HL-60 (cell line): ENCODE measurements at places on chromosomes 2 and 18.

DNA sequence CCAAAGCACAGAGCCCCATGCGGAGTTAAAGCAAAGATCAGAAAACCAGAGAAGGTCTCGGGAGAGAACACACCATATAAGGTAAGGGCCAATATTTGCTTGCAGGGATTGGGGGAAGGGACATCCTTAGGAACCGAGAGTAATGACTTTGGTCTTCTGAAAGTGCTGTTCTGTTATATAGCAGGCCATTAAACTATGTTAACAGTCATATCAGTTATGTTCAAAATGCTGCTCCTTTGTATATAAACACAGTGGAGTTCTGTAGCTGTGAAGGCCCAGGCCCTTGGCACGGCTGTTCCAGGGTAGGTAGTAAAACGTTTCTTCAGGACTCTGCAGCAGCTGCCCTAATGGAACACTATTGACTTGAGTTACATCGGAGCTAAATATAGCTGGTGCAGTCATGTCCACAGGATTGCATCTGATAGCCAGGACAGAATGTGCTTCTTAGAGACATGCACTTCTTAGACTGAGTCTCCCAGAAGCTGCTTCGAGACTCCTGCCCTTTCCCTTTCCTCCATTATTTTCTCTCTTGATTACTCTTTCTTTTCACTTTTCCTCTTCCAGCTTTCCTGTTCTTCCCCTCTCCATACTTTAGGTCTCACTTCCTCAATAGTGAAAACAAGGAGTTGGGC, 122.4 kb downstream of the SETBP1 start:
- DNase-seq = no peak

DNA sequence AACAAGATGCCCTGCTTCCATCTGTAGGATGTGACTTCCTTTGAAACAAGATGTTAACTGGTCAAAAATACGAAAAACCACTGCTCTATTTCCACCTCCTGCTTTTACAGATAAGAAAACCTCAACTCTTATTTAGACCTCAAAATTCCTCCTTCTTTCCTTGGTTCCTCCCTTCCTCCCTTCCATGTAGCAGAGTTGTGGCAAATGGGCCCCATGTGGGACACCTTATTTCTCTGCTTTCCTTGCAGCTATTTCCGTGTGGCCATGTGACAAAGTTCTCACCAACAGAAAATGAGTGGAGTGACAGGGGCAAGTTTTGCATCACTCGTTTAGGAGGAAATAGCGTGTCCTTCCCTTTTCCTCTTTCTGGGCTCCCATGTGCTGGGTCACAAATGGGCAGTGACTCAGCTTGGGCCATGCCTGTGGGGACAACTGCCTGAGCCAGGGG, 69.4 kb upstream of the SMAD2 start:
- DNase-seq = peak; percentile 97

DNA sequence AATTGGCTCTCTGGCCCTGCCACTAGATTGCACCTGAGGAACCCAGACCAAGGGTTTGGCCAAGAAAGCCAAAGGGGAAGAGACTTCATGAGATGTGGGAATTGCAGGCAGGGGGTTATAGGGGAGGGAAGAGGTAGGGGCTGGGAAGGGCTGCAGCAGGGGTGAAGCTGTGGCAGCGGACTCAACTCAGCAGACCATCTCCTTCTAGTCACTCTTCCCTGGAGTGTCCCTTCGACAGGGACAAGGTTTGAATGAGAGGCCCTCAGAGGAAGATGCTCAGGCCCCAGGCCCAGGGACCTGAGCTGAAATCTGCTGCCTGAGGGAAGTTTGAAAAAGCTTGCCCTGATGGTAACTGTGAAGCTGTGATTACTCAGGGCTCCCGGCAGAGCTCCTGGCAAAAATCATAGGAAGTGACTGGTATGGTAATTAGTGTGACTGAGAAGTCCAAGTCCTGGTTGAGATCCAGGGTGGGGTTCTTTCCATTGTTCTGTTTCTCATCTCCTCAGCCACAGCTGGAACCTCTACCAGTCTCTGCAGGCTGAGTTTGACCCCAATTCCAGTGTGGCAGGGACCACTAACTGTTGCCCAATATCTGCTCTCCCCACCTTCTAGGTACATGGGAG, 300.9 kb downstream of the CYP26B1 start:
- DNase-seq = no peak

DNA sequence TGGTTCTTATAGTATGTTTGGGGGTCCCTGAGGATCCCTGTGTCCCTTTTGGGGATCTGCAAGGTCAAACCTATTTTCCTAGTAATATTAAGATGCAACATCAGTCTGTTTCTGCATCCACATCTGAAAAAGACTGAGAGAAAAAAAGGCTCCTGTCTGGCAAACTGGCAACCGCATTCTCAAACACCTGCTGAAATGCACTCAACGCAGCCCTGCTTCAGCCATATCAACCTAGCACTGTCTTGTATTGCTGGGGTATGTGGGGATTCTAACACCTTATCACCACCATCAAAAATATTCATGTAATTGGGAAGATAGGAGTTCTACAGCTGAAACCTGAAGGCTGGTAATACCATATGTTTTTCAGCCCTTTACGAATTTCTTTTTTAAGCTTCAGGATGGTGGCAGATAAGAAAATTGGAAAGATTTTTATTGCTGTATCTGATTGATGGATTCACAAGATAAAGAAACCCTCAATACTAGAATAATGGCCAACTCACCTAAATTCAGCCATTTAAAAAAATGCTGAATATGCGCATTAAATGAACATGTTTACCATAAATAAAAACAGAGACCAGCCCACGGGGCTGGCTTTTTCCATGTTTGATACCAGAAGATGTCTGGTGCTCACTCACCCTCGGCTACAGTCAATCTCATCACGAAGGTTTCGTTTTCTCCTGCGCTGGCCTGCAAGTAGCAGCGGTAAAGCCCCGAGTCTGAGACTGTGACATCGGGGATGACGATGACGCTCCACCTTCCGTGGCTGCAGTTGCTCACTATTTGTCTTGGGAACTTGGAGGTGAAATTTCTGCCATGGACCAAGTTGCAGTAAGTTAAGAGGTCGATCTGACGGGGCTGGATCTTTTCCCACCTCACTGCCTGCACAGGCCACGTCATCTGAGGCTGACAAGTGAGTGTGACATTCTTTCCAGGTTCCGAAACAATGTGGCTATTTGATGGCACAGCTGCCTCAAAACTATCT, 52.3 kb downstream of the CD226 start:
- no peak for DNase-seq

DNA sequence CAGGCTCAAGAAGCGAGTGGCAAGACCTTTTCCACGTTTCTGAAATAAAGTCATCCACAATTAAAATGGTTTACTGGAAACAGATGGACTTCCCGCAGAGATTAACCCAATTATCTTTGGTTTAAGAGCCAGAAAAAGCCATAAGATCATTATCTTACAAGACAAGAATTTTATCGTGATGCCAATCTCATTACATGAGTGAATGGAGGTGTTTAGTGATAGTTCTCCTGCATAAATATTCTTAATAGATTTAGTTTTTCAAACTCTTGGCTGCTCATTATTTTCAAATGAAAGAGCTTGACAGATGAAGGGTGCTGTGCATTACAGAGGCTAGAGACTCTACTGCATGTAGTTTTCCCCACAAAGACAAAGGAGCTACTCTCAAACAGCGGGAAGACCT, 1028.4 kb upstream of the PIK3C3 start:
- DNase-seq = no peak

GRCh38 chr2:170846314-170846713, 29.6 kb downstream of the GAD1 start:
- DNase-seq = no peak

GRCh38 chr2:21317131-21317530, 193.4 kb downstream of the TDRD15 start:
- peak; percentile 39 for DNase-seq

- no peak for DNase-seq
Observed at GRCh38 chr18:37721544-37722522, 156.2 kb upstream of the CELF4 start.

GRCh38 chr2:14615121-14615520, 17.4 kb upstream of the LRATD1 start:
- DNase-seq = no peak

DNA sequence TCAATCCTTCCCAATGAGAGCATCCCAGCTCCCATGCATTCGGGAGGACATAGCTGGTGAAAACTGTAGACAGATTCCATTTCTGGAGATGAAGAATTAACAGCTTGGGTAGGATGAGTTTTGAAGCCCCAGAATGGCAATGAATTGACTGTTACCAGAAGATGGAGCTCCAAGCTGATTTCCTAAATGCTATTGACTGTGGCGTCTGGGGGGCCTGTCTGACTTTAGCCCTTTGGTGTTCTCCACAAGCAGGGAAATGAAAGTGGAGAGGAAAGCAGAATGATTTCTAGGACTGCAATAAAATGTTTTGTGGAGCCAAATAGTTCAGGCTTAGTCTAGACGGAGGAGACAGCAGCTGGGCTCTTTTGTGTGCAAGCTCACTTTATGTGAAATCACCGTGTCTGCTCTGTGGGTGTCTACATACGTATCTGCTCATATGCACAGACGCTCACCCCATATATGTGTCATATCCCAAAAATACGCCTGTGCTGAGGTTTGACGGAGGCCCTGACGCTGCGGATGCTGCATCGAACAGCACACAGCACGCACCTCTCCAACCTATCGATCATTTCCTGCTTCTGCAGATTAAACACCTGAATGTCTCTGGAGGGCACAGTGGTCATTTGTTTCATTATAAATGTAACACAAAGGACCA, 166.4 kb upstream of the PXDN start:
- no peak for DNase-seq

DNA sequence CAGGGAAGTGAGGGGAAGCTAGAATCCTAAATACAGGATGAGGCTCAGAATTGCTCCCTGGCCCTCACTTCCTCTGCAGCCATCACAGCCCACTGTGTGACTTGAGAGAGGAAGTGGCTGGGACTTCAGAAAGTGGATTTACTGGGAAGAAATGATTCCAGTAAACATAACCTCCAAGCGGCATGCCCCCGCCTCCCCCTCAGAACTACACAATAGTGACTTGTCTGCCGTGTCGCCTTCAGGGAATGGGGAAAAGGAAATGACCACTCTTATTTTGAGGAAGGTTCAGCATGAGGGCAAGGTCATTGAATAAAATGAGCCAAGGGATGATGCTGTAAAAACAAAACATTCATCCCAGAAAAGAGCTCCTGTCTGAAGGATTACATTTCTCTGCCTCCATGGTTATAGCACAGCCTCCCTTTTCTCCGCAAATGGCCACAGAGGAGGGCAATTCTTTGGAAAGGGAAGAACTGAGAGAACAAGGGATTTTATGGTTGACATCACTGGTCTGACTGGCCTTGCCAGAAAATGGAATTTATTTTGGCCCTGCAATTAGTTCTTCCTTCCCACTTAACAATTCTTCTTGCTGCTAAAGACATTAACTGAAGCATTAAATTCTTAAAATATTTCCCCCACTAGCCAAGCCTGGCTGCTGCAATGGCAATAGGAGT, 78.9 kb upstream of the DAPL1 start:
- DNase-seq = no peak

- no peak for DNase-seq
Observed at GRCh38 chr2:10348891-10349290, 46.2 kb downstream of the HPCAL1 start.

- DNase-seq = no peak
Observed at GRCh38 chr2:239249776-239250175, 151.0 kb downstream of the HDAC4 start.

- peak; percentile 28 for DNase-seq
Observed at GRCh38 chr18:37270038-37270665, 295.4 kb downstream of the CELF4 start.

DNA sequence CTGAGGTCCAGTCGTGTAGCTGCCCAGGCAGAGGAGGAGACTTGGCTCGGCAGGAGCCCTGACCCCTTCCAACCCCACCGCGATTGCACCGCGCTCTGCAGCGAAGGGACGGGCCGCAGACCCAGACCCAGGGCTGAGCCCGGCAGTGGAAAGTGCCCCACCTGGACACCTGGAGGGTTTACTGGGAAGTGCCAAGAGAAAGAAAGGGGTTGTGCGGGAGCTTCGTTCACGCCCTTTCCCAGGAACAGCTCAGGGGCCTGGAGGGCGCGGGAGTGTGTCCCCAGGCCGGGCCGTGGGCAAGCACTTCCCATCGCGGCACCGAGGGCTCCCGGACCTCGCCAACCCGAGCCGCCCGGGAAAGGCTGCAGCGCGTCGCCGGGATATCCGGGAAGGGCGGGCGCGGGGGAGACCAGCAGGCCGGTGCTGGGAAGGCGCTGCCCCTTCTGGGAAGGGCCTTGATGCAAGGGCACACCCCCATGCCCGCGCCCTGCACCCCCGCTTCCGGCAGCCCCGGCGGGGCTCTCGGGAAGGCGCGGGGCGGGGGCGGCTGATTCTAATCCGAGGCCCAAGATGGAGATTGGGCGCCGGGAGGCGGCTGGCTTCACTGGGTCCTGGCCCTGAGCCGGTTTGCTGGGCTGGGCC, 36.1 kb upstream of the MRPL33 start:
- no peak for DNase-seq

DNA sequence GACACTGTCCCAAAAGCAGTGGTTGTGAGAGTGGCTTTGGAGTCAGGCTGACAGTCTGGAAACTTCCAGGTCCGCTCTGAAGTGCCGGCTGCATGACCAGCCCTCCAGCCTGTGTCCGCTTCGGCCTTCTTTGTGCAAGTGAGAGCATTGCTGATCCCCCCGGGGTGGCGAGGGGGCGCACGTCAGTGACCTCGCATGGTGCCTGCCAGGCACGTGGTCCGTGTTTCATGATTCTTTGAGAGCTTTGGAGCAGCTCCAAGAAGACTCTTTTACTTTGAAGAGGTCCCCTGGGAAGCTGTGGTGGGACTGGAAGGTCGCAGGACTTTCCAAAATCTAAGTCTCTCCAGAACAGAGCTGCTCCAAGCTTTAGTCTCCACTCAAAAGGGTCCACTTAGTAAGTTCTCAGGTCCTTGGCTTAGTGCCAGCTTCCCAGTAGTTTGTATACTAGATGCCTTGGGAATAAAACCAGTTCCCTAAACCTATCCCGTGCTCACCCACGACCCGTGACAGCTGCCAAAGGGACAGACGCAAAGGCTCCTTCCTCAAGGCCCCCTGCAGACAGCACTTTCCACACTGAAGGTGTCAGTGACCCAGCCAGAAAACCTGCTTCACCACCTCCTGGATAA, 68.8 kb downstream of the ADI1 start:
- DNase-seq = no peak

DNA sequence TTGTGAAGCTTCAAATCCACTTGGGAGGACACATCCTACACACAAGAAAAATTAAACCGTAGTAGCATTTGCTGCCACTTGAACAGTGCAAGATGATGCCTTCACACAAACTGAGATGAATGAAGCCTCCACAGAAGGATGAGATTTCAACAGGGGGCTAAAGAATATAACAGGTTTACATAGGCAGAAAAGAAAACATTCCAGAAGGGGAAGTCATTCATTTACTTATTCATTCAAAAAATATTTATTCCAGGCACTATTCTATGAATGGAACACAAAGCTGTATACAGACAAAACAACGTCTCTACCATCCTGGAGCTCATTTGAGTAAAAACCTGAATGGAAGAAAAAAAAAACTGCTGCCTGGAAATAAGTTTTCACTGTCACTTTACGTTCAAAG, 170.5 kb downstream of the CDH20 start:
- DNase-seq = no peak

- DNase-seq = no peak
Observed at GRCh38 chr2:159613091-159613490, 3.3 kb downstream of the BAZ2B start.
